ENCODE measurements at places on chromosomes 4 and X.

DNA sequence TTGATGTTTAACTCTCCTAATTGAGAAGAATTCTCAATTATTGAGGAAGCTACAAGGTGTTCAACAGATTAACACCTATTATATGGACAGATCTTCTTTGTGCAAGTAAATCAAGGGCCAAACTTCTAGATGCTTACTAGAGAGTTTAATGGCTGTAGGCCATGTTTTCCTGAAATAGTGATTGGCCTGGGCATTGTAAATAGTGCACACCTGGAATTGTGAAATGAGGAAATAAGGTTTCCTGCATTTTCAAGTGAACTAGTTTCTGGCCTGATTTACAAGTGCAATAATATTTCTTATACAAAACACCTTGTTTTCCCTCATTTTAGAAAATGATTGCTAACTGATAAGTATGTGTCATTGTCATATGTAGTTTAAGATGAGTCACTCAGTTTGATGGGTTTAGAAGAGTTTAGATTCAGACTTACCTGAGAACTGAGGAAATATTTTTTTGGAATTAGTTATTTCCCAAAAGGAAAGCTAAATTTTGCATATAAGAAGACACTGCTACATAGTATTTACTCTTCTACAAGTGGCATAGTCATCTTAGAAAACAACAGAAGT is 21.2 kb downstream of the AFF1 start:
- no peak for DNase-seq

DNA sequence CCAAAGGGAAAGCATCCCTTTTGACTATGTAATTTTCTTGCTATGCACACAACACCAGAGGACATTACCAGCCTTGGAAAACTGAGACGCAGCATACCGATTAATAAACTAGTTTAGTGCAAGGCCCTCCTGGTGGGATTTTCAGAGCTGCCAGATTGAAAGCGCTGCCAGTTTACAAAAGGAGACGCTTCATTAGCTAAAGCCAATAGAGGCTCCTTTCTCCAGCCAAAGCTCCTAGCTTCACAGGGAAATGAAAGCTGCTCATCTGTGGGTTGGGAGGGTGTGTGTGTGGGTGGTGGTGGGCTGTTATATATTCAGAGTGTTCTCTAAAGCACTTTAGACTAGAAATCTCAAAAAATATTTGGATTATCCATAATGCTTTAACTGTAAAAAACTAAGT is 32.4 kb downstream of the SPANXN4 start:
- DNase-seq, result no peak

GRCh38 chrX:43108828-43109227 is 330.9 kb upstream of the PPP1R2C start:
- DNase-seq, result no peak

DNA sequence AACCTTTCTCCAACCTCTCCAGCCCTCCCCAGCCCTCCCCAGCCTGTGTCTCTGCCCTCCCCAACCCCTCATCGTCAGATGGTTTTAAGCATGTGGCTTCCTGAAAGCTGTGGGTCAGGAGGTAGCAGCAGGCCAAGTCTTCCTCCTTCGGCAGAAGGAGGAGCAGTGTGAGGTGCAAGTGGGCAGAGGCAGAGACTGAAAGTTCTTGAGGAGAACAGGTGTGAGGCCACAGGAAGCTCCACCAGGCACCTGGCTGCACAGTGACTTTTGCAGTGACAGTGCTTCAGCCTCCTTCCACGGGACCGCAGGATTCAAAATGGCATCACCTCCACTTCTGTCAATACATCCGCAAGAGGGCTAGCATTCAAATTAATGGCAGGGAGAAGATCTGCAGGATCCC is 203.9 kb upstream of the LEF1 start:
- DNase-seq, result no peak

- DNase-seq, result peak; percentile 4
Observed at GRCh38 chr4:128782076-128782715, 27.3 kb upstream of the JADE1 start.

DNA sequence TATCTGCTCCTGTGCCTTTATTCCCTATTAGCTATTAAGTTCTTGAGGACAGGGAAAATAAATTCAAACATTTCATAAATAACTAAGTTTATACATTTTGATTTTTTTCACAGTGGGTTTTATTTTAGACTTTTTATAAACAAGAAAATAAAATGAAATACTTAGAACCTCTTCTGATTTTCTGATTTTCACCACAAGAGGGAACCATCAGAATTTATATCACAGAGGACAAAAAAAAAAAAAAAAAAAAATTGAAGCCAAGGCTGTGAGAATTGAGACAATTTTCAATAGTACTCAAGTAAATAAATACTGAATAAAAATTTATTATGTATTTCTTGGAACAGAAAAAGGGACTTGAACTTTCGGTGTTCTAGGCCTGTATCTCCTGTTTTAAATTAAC is 288.1 kb downstream of the SH3BGRL start:
- DNase-seq, result no peak

DNA sequence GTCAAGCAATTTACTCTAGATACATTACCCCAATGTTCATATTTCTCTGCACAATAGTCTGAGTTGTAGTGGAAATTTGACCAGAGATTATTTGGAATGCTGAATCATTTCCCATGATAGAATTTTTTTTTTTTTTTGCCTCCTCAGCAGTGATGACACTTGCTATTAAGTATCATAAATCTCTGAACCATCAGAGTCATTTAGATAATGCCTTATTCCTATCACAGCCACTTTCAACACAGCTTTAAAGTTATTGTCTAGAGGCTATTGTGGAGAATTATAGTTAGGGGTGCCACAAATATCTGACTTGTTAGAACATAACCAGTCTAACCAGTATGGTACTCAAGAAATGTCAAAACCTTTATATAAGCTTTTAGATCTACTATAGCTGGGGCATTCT is 79.8 kb downstream of the LCORL start:
- DNase-seq, result no peak

- no peak for DNase-seq
Observed at GRCh38 chrX:154607370-154607769, 11.7 kb downstream of the CTAG1B start.

- no peak for DNase-seq
Observed at GRCh38 chrX:81110286-81110685, 91.4 kb downstream of the HMGN5 start.

DNA sequence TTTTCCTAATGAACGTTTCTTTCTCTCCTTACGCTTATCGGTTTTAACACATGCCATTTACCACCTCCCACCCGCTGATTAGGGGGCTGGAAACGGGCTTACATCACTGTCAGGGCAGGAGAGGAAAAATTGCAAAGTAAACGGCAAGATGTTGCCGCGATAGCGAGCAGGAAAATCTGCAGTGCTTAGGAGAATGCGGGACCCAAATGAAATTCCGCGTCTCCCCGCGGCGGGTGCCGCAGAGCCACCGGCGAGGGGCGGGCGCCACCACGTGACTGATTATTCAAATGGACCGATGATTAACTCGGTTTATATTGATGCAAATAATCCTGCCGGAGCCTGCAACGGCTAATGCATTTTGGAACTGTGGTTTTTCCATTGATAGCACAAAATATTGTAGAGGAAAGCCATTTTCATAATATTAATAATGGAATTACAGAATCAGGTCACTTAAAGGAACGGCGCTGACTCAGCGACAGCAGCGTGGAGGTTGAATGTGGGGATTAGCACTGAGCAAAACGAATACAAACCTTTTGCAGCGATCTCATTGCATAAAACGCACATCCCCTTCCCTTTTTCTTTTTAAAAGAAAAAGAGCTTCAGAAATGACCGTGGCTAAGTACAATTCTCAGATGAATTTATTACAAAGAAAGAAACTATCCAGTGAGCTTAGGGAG is 224.2 kb downstream of the STIM2 start:
- peak; percentile 14 for DNase-seq

DNA sequence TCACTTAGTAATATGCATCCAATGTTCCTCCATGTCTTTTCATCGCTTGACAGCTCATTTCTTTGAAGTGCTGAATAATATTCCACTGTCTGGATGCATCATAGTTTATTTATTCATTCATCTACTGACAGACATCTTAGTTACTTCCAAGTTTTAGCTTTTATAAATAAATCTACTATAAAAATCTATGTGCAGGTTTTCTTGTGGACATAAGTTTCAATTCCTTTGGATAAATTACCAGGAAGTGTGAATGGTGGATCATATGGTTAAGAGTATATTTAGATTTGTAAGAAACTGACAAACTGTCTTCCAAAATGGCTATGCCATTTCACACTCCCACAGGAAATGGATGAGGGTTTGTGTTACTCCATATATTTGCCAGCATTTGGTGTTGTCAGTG is 1392.9 kb upstream of the PABPC4L start:
- no peak for DNase-seq

DNA sequence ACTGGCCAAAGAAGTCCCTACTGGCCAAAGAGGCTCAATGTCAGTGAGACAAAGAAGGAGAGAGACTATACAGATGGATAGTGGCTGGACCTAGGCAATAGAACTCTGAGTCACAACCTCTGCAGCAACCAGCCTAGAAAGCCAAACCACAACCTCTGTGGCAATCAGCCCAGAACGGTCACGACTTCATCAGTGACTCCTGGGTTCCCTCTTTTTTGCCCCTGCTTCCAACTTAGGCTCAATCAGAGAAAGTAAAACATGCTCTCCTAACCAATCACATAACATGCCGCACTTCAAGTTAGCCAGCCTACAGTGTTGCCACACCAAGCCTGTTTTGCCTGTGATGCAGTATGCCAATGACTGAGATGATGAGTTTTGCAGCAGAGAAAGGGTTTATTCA is 203.4 kb downstream of the ANAPC10 start:
- no peak for DNase-seq

GRCh38 chr4:138277133-138277532 is 35.0 kb upstream of the SLC7A11 start:
- no peak for DNase-seq

DNA sequence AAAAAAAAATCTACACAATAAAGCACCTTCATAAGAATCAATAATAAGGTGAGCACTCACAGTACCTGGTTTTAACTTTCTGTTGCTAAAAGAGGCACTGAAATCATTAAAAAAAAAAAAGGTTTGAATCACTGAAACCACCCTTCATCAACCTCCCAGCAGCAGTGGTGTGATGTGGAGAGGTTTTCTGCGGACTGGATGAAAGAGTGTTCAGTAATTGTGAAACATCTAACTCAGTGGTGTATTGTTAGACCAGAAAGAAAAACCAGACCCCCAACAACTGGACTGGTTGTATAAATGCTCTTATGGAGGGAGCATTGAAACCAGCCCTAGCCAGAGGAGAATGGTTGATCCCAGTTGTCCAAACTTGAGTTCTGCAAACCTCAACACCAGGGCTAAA is 63.2 kb downstream of the SPIN3 start:
- DNase-seq, result no peak

GRCh38 chr4:75552452-75552851 is 3.4 kb upstream of the ODAPH start:
- no peak for DNase-seq

GRCh38 chrX:105695451-105695850 is 126.9 kb upstream of the NRK start:
- DNase-seq, result no peak

DNA sequence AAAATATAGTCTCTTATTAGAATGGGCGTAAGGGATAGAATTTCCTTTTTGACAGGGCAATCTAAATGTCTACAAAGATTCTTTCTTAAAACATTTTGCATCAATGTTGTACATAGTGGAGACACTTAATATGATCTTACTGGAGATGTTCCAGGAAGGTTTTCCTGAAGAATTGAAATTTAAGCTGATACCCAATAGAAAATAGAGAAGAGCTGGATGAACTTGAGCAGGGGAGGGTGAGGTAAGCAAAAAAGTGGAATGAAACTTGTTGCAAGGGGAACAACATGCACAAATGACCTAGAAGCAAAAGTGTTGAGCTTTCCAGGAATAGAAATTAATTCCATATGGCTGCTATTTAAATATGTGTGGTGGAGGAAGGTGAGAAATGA is 19.7 kb downstream of the SLAIN2 start:
- DNase-seq, result no peak

DNA sequence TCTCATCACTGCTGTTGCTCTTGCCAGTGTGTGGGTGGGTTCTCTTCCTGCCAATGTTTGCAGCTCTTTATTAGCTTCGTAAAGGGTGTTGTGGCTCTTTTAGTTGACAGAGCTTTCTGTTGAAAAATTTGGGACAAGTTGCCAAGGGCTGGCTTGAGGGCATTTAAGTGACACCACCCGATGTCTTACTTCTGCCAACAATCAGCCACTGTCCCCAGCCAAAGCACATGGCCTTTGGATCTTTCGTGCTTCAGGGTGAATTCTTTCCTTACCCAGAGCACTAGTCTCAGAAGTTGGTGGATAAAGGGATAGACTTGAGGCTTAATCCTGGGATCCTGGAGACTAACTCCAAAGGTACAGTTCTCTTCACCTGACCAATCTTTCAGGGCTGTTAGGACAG is 113.6 kb downstream of the SOX3 start:
- no peak for DNase-seq

DNA sequence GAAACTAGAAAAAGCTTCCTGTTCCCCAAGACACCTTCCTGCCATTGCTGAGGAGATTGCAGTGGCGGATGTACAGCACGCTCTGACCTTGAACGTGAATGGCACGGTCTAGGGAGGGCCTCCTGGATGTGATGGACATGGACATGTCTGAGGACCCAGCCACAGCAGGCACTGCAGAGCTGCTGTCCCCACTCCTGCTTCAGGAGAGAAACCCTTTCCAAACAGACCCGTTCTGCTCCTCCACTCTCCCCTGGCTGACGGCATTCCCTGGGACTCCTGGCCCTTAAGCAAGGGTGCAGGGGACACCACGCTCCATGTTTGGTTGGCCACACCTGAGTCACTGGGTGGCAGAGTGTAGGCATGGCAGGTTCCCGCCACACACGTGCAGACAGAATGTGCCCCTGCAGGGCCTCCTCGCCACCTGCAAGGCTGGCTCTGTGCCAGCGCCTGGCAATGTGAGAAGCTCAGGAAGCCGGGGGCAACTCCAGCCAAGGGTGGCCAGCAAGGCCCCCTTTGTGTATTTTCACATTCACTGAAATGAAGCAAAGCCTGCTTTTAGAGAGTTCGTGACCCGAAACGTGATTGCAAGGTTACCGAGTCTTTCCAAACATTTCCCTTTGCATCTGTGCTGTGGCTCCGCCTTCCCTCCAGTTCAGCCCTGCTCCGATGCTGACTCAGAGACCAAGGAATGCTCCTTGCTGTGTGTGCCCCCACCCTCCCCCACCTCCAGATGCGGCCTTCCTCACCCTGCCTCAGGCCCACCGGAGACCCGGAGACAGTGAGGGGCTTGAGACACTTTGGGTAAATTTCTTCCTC is 46.1 kb downstream of the HTRA3 start:
- DNase-seq, result no peak

GRCh38 chr4:5793514-5793913 is 82.5 kb downstream of the EVC start:
- DNase-seq, result no peak

DNA sequence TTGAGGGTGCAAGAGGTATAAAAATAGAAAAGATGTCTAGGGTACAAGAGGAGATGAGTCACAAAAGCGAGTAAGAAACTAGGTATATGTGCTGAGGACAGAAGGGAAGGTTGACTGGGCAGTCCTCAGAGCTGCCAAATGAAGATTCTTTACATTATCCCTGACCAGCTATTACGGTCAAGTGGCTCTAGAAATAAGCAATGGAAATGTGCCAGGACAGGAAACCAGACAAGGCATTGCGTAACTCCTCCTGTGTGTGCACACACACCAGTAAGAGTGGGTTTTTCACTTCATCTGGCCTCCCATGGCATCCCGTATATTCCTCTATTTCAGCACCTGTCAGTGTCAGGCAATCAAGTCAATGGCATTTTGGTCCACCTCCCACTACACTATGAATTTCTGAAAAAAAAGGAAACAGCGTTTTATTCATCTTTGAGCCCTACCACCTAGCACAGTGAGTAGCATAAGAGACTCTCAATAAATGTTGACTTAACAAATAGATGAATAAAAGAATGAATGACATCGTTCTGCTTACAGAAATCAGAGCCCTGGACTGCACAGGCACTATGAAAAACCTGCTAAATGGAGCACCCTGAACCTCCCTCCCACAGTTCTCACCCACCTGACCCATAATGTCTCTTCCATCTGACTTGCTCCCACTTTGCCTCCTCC is 62.6 kb upstream of the KLF3 start:
- no peak for DNase-seq
